8988T (cell line): ENCODE measurements at places on chromosomes 2 and 18.

DNA sequence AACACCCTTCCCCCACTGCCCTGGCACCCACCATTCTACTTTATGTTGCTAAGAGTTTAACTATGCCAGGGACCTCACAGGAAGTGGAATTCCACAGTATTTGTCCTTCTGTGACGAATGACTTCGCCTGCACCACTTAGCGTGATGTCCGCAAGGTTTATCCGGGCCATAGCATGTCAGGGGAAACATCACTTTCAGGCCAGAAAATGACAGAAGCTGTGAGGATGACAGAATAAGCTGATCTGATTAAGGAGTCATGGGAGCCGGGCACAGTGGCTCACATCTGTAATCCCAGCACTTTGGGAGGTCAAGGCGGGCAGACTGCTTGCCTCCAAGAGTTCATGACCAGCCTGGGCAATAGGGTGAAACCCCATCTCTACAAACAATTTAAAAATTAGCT is 248.8 kb downstream of the EIPR1 start:
- no peak for DNase-seq

DNA sequence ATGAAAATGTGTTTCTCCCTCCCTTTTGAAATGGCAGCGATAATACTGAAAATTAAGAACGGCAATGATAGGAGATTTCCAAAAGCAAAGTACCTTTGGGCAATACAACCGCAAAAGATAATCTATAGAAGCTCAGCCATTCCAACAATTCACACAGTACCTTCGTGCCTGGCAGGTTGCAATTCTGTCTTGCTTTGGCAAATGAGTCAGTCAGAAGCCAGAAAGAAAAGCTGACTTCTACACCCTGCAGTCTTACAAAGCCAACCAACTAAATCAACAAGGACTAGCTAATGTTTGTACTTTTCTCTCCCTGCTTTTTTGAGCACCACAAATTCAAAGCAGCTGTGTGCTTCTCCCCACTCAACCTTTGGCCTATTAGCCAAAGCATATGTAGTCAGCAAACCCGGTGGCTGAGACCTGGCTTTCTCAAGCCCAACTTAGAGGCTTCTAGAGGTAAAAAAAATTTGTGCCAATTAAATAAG is 25.7 kb upstream of the ID2 start:
- DNase-seq: no peak

- DNase-seq: no peak
Observed at GRCh38 chr2:159774370-159774990, 23.5 kb downstream of the CD302 start.

DNA sequence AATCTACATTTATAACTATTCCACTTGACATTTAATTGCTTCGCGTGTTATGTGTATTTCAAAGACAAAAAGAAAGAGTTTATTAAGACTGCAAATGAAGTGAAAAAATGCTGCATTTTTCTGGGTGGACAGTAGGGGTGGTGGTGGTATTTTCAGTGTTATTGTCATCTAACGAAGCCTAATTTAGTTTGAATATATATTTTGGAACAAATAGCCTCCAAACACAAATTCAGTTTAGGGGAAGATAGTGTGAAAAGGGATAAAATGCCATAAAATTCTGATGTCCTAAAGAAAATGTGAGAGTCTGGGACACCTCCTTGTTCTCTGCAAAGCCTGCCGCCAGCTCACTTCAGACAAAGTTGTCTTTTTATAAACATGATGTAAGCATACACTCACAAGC is 425.1 kb downstream of the NRXN1 start:
- DNase-seq: no peak

DNA sequence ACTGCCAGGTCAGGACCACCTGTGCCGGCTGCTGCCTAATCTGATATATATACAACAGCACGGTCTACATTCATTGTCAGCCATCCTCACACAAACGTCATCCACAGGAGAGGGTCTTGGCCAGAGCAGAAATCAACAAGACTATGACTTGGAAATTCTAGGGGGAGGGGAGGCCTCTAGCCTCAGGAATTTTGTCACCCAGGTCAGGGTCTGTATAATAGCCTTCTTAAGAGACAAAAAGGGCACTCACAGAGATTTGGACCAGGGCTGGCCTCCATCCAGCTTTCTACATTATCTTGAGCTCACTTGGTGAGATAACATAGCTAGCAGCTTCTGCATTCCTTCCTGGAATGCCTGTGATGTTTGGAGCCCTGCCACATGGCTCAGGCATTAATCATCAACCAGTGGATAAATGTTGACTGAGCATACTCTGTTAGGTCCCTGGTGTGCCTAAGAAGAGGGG is 50.4 kb upstream of the CTIF start:
- no peak for DNase-seq

- DNase-seq: peak; percentile 49
Observed at GRCh38 chr2:181953881-181954537, 31.6 kb upstream of the PPP1R1C start.

GRCh38 chr2:112730791-112731190 is 10.0 kb downstream of the NT5DC4 start:
- no peak for DNase-seq

DNA sequence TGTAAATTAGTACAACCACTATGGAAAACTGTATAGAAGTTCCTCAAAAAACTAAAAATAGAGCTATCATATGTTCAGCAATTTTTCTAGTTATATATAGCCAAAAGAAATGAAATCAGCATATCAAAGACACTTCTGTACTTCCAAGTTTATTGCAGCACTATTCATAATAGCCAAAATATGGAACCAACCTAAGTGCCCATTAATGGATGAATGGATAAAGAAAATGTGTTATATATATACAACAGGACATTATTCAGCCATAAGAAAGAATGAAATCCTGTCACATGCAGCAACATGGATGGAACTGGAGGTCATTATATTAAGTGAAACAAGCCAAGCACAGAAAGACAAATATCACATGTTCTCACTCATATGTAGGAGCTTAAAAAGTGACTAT is 112.6 kb downstream of the MDH1 start:
- DNase-seq: no peak

- DNase-seq: no peak
Observed at GRCh38 chr2:88933091-88933490, 241.6 kb downstream of the RPIA start.

GRCh38 chr18:50075772-50076171 is 119.2 kb downstream of the MYO5B start:
- no peak for DNase-seq

- DNase-seq: no peak
Observed at GRCh38 chr2:206163251-206163880, 3.7 kb downstream of the EEF1B2 start.

DNA sequence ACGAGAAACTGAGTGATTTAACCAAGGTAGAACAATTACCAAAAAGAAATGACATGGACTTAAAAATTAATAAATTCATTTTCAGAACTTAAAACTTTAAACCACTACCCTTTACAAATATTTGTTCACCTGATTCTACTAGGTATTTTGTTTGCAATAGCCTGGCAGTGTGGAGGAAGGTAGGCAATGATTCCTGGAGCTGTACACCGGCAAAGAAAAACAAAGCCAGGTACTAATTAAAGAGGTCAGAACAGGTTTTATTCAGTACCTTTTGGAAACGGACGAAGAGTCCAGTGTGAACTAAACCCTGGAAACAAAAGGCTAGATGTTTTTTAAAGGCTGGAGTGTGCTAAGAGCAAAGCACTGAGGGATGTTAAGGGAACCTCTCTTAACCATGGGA is 561.3 kb upstream of the FSHR start:
- DNase-seq: no peak

DNA sequence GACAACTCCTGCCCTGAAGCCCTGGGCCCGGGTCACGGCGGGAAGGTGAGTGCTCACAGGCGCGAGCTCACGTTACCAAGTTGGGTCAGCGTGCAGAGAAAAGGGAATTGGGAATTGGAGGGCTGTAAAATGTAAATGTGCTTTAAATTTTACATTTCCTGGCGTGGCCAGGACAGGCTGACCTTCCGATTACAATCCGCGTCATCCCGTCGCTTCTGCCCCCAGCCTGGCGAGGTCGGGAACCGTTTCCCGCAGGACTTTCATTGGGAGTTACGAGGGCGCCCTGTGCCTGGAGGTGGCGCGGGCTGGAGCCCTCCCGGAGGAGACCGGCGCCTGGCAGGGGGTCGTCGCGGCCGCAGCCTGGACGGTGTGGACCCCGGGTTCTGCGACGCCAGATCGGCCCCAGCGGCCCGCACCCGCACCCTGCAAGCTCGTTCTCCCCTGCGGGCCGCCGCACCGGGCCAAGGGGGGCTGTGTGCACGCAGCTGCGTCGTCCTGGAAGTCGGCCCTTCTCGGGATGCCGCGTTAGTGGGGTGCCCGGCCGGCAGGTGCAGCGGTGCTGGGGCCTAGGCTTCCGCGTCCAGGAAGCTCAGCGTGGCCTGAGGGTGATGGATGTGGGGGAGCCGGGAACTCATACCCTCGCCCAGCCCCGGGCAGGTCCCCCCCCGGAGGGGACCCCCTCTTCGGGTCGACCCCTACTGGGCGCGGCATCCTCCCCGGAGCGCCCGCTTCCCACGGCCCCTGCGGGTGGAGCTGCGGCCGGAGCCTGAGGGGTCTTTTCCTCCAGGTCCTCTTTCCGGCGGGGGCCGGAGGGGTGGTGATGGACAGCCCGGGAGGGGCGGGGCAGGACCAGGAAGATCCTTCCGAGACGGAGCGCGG is 63.9 kb downstream of the LRRFIP1 start:
- no peak for DNase-seq

DNA sequence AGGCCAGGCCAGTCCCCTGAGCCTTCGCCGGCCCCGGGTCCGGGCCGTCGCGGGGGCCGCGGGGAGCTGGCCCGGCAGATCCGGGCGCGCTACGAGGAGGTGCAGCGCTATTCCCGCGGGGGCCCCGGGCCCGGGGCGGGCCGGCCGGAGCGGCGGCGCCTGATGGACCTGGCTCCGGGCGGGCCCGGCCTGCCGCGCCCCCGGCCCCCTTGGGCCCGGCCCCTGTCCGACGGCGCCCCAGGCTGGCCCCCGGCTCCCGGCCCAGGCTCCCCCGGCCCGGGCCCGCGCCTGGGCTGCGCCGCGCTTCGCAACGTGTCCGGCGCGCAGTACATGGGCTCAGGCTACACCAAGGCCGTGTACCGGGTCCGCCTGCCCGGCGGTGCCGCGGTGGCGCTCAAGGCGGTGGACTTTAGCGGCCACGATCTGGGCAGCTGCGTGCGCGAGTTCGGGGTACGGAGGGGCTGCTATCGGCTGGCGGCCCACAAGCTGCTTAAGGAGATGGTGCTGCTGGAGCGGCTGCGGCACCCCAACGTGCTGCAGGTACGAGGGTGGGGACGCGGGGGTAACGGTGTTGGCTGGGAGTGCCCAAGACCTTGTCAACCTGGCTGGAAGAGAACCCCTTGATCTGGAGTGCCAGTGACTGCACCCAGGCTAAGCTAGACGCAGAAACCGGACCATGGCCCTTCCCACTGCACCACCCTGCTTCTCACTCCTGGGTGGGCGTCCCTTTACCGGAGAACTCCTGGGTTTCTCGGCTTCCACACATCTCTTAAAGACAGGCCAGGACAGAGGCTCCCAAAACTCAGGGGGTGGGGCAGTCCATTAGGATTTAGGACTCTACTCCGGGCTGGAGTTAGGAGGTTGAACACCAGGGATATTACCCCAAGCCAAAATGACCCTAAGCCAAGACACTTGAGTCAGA is 739 bp downstream of the PKDCC start:
- no peak for DNase-seq

GRCh38 chr2:181371782-181372645 is 85.2 kb upstream of the ITGA4 start:
- DNase-seq: no peak

DNA sequence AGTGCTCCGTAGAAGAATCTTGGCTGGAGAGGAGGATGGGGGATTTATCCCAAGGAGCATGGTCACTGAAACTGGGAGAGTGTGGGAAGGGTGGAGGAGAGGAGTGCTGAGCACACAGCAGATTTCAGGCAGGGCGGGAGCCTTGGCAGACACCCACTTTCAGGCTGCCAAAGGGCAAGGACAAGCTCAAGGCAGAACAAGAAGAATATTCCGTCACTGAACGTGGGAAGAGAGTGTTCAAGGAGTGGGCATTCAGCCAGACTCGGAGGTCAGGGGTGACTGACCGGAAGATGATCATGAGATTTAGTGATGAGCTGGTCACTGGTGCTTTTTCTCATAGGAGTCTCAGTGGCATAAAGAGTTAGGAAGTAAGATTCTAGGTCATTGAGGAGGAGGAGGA is 136.2 kb upstream of the RASGRP3 start:
- no peak for DNase-seq

GRCh38 chr18:54162431-54162830 is 62.0 kb downstream of the MBD2 start:
- DNase-seq: no peak

DNA sequence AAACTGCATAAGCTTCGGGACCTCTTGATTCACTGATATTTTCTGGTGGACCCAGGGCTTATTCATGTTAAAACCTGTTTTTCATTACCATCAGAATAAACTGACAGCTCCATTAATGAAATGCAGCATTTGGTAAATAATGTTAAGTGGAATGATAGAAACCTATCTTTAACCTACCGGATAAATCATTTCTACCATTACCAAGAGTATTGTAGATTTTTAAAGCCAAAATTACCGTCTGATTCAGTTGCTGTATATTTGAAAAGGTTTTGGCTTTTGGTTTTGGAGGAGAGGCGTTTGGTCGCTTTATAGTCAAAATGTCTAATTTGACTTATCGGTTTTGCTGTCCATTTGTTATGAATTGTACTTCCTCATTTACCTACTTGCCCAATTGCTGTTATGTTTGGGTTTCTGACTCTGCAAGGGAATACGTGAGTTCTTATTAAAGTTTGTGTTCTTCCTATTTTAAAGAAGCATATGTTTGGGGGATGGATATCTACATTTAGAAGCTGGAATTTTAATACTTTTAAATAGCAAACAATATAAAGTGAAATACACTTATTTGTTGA is 1.0 kb upstream of the CUL3 start:
- no peak for DNase-seq

GRCh38 chr2:15627817-15628684 is 36.4 kb downstream of the DDX1 start:
- DNase-seq: no peak

- no peak for DNase-seq
Observed at GRCh38 chr2:64996871-64997307, 7.7 kb downstream of the SLC1A4 start.

DNA sequence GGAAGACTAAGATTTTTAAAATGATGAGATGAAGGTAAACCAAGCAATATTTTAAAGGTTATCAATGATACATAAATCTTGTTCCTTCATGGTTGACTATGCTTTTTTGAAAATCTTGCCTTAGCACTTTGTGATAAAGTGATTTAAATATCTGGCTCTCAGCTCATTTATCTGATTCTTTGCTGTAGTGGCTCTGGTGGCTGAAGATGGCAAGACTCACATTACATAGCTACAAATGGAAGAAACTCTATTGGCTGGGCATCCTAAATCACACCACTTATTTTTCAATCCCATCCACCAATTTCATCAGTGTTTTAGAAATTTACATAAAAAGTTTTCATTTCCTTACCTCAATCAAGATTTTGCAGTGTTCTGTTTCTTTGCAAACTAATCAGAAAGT is 16.6 kb upstream of the APCDD1 start:
- DNase-seq: no peak
